ENCODE measurements at places on chromosomes 1 and 21. TPM values are rescaled to one million over a fixed set of nuclear protein-coding genes. Genes with fewer than 3 reads are reported as not detected.

GRCh38 chr1:51750218-51750617 is 128.3 kb downstream of the NRDC start:
- no peak for DNase-seq

- no peak for DNase-seq
Observed at GRCh38 chr1:228346731-228347130, 59.9 kb downstream of the TRIM11 start.

SLC30A1 gene
- 4.8 TPM for total RNA-seq

BTBD19 gene
- total RNA-seq, result 1.4 TPM

ATP6V1G3 gene
- total RNA-seq, result not detected

Data from neural progenitor cell (in vitro differentiated cells).